ENCODE measurements at places on chromosomes 12 and 14.

- DNase-seq: no peak
These were observed 63.0 kb upstream of the BCL2L14 start for GRCh38 chr12:12007713-12008231.

- DNase-seq: no peak
These were observed 1202.3 kb downstream of the GALC start for GRCh38 chr14:86790408-86791364.

- no peak for DNase-seq
These were observed 23.6 kb upstream of the TMEM132D start for GRCh38 chr12:129927316-129927900.

GRCh38 chr14:94885481-94886155, 115.7 kb upstream of the GSC start:
- DNase-seq: no peak

DNA sequence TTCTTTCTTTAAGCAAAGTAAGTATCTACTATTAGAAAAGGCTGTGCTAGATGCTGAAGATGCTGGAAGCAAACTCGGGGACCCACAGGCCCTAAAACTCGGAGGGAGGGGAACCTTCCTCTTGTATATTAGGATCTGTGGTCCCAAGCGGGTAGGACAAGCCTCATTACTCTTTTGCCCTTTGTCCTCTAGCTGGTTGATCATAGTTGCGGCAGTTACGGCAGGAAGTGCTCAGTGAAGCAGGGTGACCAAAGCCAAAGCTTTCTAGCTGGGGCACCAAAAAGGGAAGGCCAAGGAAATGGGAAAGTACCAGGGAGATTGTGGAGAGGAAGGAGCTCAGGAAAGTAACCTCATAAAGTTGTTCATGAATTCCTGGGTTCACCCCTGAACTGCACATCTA, 76.3 kb downstream of the SCFD1 start:
- no peak for DNase-seq

DNA sequence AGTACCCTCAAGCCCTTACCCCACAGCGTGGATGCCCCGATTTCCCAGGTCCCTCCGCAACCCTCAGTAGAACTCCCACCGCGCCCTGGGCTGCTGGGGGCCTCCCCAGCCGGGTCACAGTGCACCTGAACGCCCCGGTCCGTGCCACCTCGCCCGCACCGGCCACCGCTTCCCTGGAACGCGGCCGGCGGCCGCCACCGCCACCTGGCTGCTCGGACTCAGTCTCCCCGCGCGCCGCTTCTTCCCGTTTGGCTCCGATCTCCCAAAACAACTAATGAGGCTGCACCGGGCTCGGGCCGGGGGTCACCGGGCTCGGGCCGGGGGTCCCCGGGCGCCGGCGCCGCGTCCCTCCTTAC, 1.0 kb downstream of the ITPK1 start:
- DNase-seq: no peak

- no peak for DNase-seq
These were observed 297.9 kb upstream of the AMIGO2 start for GRCh38 chr12:47377414-47378221.

DNA sequence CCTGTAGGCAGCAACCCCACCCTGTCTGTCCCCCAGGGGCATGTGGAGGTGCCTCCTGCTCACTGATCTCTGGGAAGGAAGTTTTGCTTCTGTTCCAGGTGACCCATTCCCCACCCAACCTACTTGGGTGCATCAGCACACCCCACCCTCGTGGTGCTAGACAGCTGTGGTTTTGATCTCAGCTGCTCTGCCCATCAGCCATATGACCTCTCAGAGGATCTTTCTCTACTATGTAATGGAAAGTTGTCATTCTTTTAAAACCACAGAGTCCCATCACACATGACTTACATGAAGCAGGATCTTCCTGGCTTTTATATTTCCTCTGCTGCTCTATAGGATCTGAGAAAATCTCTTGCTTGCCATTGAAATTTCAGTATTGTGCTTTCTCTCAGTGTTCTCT, 13.5 kb upstream of the KRT82 start:
- DNase-seq: no peak

DNA sequence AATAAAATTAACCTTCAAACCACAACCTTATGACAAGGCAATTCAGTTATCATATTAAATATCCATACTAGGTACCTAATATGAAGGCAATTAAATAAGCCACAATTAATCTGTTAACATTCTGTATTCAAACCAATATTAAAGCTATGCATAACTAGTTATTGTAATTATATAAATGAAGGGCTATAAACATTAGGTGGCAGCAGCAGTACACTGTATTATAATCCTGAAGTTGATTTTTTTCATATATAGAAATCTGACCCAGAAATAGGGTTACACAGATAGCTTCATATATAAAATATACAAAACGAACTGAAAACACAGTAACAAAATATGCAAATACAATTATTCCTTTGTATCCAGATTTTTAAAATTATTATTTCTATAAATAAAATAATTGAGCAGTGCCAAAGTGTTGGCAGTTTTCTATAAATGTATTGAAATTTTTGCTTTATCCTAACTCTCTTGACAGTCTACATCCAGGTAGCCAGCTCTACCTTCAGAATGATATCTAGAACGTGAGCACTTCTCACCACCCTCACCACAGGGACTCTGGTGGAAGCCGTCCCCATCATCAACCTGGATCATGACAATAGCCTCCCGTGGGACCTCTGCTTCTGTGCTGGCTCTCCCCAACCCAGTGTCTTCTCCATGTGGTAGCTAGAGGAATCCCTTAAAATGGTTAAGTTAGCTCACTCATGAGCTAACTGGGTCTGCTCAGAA, 136.2 kb downstream of the MED13L start:
- DNase-seq: no peak

DNA sequence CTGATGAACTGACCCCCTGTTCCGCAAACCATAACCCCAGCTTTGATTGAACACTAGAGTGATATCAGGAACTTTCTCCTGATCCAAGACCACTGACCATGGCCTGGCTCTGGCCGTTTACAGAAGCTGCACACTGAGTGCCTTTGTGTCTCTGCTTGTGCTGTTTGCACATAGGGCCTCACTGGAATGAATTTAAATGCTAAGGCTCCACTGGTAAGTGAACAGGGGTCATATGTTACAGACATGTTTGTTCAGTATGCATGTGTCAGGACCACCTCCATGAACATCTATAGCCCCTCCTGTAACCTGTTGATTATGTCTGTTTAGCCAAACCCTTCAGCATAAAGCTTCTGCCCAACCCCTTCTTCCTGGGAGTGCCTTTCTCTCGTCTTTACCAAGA, 1239.8 kb downstream of the TMEM121 start:
- no peak for DNase-seq

- DNase-seq: no peak
These were observed 87.5 kb downstream of the CALM1 start for GRCh38 chr14:90484291-90484690.

- DNase-seq: no peak
These were observed 450.0 kb downstream of the FOXG1 start for GRCh38 chr14:29216268-29217232.

DNA sequence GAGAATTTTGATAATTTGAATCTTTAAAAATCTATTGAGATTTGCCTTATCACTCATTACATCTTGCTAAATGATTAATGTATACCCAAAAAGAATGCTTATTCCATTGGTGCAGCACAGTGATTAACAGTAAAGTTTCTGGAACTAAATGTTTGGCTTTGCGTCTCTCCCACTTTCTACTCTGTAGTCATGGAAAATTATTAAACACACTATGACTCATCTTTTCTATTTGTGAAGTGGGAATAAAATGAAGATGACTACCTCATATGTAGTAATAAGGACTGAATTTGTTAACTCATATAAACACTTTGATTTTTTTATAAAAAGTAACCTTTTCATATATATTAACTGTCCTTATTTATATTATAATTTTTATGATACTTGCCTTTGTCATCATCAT, 118.1 kb downstream of the RERGL start:
- no peak for DNase-seq

DNA sequence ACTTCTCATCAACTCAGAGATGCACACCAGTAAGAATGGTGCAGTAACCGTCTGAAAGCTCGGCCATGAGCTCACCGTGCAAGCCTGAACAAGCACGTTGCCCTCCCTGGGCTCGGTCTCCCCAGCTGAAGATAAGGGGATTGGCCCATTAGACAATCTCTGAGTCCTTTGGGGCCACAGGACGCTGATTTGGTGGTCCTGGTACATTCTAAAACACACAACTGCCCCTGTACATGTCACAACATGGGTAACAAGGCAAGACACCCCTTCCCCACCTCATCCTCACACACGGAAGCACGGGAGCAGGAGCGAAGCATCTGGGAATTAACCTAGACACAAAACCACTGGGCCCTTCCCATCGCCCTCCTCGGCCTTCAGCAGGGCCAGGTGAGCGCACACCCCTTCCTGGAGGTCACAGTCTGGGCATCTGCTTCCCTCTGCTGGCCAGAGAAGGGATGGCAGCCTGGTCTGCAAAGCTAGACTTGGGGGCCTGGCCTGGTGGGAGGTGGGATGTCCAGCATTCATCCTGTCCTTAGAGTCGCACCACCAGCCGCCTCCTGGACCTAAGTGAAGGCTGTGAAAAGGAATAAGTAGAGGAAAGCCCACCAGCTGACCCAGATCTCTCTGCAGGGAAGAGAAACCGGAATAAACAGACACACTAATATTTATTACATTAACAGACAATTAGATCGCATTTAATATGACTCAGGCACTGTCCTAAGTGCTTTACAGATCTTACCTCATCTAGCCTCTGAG, 18.9 kb upstream of the SMUG1 start:
- DNase-seq: peak; percentile 57

GRCh38 chr12:48423171-48423570, 49.2 kb upstream of the ANP32D start:
- no peak for DNase-seq

DNA sequence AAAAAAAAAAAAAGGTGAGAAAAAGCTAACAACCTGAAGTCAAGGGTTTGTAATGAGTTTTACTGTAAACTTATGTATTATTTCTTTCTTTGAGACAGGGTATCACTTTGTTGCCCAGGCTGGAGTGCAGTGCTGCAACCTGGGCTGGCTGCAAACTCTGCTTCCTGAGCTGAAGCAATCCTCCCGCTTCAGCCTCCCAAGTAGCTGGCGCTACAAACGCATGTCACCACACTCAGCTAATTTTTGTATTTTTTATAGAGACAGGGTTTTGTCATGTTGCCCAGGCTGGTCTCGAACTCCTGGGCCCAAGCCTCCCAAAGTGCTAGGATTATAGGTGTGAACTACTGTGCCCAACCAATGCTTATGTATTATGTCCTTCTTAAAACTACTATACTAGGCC, 9.2 kb downstream of the ATF7 start:
- DNase-seq: no peak

DNA sequence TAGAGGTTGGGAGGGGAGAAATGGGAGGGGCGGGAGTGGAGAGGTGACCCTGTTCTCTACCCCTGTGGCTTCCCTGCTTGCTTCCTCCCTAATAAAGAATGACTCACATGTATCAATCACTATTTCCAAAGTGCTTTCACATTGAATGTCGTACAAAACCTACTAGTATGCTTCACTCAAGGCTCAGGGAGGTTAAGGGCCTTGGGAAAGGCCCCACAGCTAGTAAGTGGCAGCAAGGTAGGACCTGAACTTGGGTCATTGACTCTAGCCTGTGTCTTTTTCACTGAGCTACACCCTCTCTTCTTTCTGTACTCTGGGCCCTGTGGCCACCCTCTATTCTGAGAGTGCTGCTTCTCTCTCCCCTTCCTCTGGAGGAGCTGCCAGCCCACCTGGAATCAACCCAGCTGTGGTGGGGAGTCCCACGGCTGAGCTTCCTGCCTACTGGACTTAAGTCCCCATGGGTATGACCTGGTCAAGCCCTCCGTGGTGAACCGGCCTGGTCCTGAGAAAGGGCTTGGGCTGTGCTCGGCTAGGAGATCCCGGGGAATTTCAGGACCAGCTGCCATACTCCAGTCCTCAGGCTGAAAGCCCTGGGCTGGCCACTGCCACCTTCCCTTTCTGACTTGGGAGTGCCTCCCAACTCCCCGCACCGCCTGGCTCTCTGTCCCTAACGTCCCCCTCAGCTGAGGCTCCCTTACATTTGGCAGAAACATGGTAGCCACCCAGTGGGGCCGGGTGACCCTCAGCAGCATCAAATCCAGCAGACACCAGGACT, 13.0 kb downstream of the SLC48A1 start:
- no peak for DNase-seq

DNA sequence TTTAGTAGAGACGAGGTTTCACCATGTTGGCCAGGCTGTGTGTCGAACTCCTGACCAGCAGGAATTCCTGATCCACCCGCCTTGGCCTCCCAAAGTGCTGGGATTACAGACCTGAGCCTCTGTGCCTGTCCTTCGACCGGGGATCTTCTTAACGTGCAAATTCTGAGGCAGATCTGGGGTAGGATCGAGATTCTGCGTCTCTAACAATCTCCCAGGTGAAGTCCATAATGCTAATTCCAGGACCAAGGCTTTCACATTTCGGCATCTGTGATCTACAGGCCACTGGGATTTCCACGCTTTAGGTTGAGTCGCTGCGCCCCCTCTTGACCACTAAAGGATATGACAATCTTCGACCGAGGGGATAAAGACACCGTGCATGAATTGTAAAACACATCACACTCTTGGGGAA, 24.8 kb downstream of the FOS start:
- DNase-seq: no peak

- DNase-seq: no peak
These were observed 52.4 kb downstream of the ANAPC7 start for GRCh38 chr12:110351119-110351518.

DNA sequence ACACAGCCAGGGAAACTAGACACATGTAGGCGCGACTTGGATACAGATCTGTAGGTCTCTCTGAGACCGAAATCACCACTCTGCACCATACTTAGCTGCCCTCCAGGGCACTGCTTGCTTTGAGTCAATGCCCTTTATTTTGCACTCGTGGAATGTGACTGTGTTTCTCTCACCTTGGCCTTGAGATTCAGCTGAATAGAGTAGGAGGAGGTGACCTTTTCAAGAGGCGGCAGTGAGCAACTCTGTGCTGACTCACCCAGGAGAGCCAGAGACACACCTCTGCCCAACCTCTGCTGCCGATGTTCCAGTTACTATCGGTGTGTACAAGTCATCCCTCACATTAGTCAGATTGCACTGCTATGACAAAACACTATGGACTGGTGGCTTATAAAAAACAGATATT, 583.4 kb downstream of the VRK1 start:
- no peak for DNase-seq

DNA sequence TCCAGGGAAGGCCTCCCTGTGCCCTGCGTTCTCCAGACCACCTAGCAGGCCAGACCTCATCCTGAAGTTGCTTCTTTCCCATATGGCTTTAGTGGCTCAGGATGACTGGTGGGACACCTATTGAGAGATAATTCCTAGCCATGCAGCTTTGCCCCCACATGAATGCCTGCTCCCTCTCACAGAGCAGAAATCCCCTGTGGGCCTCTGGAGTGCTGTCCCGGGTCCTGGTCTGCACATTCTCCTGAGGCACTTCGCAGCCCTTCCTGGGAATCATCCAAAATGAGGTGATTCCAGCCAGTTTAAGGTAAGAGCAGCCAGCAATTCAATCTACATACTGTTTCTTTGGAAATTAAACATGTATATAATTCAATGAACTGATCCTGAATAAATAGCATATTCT, 135.9 kb downstream of the GPR65 start:
- DNase-seq: no peak

GRCh38 chr12:19144985-19145384, 15.5 kb downstream of the PLEKHA5 start:
- DNase-seq: no peak
